ENCODE measurements at places on chromosomes 4 and X.

GRCh38 chrX:38868941-38869401 is 67.7 kb downstream of the MID1IP1 start:
- DNase-seq, result no peak

DNA sequence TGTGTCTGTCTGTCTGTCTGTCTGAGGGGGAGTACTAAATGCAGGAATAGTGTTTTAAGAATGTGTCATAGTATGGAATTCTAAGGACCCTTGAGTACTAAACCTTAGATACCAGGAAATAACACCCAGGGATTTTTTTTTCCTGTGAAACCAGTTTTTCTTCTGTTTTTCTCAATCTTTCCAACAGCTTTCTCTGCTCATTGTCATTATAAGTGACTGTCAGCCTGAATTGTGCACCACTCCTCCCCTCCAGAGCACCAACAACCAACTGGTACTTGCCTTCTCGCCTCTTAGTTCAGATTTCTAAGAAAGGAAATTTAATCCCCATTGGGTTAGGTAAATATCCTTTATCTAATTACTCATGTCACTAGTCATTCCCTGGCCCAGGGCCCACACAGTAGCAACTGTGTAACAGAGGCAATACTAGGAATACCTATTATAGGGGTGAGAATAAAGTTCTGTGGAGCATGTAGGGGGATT is 320.6 kb downstream of the ADGRL3 start:
- DNase-seq, result no peak

- DNase-seq, result no peak
Observed at GRCh38 chrX:68433155-68433980, at the start of gene OPHN1. OPHN1 (minus strand) TSS chrX:68433495; CDS start chrX:68433020, 475 bp downstream.

- no peak for DNase-seq
Observed at GRCh38 chr4:121989715-121990114, 37.9 kb upstream of the TRPC3 start.

- no peak for DNase-seq
Observed at GRCh38 chr4:74516303-74516702, 71.4 kb downstream of the AREG start.

DNA sequence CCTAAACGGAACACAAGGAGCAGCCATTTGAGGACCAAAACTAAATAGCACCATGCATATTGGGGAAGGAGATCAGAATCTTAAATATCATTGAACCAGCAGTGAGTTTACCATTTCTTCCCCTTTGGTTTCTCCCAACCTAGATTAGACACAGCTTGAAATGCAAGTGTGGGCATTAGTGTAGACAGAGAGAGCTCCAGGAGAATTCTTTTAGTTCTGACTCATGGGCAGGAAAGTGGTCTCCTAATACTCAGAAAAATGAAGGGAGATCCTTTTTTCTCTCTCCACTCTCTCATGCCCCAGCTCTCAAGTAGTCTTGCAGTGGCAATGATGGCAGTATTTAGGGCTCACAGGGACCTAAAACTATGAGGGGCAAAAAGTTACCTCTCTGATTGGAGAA is 567.9 kb downstream of the INPP4B start:
- no peak for DNase-seq

GRCh38 chr4:154982187-154983047 is 201.3 kb downstream of the RBM46 start:
- DNase-seq, result no peak

GRCh38 chrX:118251271-118251670 is 94.6 kb upstream of the WDR44 start:
- no peak for DNase-seq
